ENCODE measurements at places on chromosomes 11 and 22.

- no peak for DNase-seq
Measured at GRCh38 chr22:29480512-29481264, 670 bp downstream of the NEFH start.

GRCh38 chr11:765025-765801 lies 12.1 kb downstream of the GATD1 start:
- peak; percentile 88 for DNase-seq

DNA sequence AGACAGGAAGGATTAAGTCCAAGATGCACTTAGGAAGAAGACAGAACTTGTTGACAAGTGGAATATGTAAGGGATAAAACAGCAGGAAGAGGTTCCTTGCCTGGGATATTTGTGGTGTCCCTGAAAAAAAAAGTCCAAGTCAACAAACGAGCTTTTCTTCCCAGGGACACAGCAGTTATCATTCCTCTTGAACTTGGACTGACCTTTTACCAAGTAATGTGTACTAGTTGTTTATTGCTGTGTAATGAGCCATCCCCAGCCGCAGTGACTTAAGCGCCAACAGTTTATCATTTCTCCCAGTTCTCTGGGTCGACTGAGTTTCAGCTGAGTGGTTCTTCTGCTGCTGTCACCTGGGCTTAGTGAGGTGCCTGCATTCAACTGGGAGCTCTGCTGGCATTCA lies 37.0 kb downstream of the KREMEN1 start:
- no peak for DNase-seq

DNA sequence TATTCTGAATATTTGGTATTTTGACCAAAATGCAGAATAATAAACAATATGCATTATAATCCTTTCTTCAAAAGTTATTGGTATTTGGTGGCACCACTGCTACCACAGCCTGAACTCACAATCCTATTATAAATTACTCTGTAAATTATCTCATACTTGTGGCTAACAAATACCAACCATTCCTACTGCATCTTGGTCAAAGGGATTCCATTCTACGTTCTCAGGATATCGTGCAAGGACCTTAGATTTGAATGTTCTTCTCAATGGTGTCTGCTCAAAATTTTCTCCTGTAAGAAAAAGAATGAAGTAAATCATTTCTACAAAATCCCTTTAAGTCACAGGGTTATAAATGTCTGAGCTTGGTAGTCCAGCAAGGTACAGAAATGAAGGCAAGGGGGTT lies 58.7 kb downstream of the DENND5A start:
- no peak for DNase-seq

DNA sequence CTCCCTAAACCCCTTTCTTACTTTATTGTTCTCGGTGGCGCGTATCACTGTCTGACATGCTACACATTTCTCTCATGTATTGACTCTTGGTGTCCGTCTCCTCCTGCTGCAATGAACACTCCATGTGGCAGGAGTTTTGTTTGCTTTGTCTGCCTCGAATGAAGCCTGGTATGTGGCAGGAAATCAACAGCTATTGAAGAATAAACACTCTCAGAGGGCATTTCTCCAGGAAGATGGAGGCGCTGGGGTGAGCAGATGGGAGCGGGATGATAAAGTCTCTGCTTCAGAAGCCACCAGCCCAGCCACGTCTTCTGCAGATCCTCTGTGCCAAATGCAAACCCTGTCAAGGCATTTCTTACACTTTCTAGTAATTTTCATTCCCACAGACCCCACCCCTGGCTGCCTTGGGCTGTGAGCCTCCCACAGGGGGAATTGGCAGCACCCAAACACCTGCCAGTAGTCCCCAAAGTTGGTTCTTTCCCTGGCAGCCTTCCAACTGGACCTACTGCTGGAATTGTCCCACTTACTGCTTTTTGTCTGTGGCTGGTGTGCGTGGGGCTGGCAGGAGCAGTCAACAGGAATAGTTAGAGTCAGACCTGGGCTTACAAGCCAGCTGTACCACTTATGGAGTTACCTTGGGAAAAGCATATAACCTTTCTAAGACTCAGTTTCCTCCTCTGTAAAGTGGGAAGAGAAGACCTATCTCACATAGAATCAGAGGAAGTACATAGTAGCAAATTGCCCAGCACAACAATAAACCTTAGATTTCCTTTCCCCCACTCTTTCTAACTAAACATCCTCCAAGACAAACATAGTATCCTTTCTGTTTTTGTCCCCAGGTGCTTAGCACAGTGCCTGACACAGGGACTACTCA lies 13.3 kb upstream of the IL10RA start:
- DNase-seq: peak; percentile 48

- DNase-seq: peak; percentile 56
Measured at GRCh38 chr22:20319041-20319744, 667 bp downstream of the DGCR6L start.

DNA sequence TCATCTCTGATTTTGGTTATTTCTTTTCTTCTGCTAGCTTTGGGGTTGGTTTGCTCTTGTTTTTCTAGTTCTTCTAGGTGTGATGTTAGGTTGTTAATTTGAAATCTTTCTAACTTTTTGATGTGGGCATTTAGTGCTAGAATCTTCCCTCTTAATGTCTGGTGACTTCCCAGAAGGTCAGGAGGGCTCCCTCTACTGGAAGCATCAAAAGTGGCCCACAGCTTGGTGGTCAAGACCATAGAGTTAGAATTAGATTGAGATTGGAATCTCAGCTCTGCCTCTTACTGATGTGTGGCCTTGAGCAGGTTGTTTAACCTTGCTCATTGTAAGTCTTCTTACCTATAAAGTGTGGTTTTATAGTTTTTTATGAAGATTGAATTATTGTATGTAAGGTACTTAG lies 99.3 kb downstream of the FDX1 start:
- no peak for DNase-seq

- DNase-seq: no peak
Measured at GRCh38 chr11:34971928-34972327, 55.5 kb downstream of the PDHX start.

DNA sequence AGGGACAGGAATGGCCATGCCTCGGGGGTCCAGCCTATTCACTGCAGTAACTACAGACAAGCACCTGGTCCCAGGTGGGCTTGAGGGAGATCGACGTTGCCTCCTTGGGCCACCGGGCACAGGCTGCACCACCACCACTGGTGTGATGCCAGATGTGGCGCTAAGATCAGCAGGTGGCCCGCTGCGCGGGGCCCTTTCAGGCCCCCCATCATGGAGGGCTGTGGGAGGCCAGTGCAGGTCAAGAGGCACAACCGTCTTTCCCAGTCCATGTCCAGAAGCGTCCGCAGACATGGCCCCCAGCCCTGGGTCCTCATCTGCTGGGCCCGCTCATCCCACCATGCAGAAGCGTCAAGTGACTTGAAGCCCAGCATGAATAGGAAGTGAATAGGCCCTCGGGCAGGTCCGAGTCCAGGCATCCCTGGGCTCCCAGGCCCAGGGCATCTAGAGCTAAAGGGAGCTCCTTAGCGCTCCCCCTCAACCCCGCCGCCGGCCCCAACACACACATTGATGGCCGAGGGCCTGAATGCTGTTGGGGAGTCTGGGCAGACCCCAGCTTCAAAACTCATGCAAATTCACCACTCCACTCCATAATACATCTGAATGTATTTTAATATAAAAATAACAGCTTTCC lies 18.3 kb downstream of the FADS3 start:
- no peak for DNase-seq

DNA sequence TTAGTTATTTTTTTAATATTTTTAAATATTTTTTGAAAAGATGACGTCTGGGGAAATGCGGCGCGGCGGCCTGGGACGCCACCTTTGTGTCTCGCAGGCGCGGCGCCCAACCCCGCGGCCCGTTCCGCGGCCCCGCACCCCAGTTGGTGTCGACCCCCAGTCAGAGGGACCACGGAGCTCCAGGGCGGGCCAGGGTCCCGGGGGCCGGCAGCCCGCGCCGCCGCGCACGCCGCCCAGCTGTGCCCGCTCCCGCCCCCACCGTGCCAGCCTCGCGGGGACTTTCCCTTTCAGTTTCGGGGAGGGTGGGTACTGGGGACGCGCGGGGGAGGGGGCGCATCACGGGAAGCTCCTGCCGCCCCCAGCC lies 1.6 kb downstream of the CCND1 start:
- peak; percentile 90 for DNase-seq

DNA sequence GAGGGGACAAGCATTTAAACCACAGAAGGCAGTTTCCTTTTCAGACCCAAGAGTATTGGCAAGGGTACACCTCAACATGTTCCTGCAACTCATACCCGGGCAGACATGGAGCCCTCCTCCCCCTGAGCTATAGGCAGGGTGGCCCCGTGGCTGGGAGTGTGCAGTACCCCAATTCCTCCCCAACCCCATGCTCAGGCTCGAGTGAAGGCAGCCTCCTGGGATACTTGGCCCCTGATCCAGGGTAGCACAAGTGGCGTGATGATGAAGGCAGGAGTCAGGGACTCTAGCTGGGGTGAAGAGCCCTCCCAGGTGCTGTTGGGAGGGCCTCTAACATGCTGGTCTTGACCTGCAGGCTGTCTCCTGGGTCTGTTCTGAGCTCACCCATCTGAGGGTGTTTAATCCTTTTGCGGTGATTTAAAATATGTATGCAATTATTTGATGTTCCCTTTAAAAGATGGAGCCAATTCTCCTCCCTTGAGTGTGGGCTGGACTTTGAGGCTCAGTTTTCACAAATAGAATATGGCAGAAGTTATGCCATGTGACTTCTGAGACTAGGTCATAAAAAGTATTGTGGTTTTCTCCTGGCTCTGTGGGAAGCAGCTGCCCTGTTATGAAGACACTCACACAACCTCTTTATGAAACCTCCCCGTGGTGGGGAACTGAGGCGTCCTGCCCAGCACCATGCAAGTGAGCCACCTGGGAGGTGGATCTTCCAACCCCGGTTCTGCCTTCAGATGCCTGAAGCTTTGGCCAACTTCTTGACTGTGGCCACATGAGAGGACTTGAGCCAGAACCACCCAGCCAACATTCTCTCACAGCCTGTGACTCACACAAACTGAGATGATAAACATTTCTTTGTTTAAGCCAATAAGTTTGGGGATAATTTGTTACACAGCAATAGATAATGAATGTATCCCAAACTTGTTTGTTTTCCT lies 54.7 kb upstream of the NECTIN1 start:
- peak; percentile 49 for DNase-seq

DNA sequence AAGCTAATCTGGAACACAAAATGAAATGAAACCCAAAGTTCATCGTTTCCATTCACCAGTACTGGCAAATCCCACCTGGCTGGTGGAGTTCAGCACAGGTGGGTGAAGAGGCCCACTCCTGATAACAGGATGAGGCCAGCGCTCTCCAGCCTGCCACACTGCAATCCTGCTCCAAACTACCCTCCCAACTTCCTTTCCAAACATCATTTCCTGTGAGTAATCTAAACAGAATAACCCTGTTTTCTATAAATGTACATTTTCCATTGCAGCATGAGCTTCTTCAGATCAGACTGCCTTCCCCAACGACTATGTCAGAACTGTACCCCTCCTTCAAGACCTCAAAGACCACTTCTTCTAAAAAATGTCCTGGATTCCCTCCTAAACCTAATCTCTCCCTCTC lies 15.9 kb upstream of the NFRKB start:
- no peak for DNase-seq

DNA sequence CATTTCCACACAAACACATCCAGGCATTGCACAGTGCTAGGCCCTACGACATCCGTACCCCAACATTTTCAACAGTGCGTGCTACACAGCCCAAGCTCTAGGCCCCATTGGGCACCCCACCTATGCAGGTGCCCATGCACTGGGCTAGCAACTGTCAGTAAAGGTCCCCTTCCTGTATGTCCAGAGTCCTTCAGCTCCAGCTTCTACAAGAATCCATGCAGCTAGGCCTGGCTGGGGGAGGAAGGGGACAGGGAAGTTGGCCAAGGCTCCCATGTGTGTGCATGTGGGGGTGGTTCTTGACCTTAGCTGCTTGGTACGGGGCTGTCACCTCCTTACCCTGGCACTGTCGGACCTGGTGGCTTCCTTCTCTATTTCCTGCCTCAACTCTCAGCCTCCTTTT lies 1.3 kb downstream of the B3GAT1 start:
- no peak for DNase-seq

GRCh38 chr11:18650353-18650752 lies 16.2 kb upstream of the SPTY2D1 start:
- DNase-seq: no peak

DNA sequence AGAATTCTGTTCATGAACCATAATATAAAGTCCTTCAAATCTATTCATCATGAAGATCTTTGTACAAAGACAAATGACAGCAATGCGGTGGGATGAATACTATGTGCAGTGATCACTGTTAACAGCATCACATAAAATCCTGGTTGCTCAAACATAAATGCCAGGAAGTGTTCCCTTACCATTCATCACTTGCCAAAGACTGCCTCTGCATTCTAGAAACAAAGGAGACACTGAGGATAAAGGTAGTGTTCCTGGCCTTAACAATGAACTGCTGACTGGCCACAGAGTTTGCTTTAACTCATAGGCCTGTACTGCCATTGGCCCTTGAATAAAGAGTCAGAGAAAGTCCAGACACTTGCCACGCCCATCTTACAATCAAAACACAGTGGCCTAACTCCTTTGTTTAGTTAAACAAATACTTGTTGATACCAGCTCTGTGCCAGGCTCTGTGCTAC lies 29.5 kb downstream of the C2CD3 start:
- DNase-seq: no peak

GRCh38 chr11:2804189-2804588 lies 81.4 kb downstream of the CDKN1C start:
- DNase-seq: peak; percentile 34

DNA sequence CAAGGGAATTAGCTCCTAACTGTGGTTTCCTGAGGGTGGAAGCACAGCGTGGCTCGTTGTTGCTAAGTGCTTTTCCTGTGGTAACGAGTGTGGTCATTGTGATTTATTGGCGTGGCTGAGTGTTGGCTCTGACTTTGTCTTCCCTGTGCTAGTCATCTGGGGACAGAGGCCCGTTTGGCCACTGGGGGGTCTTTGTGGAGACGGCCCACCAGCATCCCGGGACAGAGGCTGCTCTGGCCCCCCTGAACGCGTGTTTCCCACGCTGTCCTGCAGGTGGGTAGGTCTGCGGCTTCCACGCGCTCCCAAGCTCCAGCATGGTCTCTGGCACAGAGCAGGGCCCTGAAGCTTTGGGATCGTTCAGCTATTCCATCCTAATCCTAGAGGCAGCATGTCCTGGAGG lies 1040.0 kb downstream of the TBC1D22A start:
- peak; percentile 42 for DNase-seq

- DNase-seq: no peak
Measured at GRCh38 chr11:58926251-58926650, 13.0 kb upstream of the GLYATL1 start.

Measured in spleen (tissue), 13 donors.